Coronary artery (tissue), 2 donors: ENCODE measurements at places on chromosomes 2 and 18.

- no peak for DNase-seq
Measured at GRCh38 chr18:38718365-38718901, 1152.8 kb upstream of the CELF4 start.

- DNase-seq: no peak
Measured at GRCh38 chr2:174673876-174674275, 76.3 kb upstream of the WIPF1 start.

DNA sequence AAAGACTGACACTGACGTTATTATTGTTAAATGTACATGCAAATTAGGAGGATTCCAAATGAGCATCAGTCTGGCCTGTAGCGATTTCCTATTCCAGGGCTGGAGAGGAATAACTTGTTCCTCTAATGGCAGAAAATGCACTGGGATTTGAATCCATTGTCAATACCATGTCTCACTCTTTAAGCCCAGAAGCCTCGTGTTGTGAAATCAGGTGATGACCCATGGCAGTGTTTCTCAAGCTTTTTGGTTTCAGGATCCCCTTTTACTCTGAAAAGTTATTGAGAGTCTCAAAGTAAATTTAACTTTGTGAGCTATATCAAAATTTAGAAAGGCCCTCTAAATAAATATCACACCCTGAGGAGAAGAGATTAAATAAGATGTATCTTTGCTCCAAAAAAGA, 279.2 kb downstream of the GALR1 start:
- no peak for DNase-seq

- DNase-seq: no peak
Measured at GRCh38 chr2:187383043-187383800, 64.8 kb downstream of the CALCRL start.

DNA sequence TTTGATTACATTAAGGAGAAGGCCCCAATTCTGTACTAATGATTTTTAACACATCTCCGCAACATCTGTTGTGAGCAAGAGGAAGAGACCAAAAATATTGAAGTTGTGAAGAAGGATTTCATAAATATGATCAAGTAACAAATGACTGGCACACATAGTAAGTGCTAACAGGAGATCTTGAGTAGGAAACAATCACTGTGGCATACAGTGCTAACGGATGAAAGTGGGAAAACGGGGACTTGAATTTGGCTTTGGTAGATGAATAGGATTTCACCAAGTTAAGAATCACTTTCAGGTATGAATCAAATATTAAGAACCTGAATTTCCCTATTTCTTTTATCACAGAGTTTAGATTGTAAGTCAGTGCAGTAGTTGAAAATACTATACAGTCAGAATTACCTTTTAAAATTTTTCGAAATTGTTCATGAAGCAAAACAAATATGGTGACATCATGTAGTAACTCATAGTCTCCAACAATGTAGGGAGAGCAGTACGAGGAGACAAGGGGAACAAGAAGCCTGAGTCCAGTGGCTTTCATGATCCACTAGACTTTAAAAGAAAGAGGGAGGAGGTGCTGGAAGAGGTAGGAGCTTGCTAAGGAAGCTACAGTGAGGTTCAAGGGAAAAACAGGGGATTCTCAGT, 16.3 kb downstream of the CWC22 start:
- no peak for DNase-seq

DNA sequence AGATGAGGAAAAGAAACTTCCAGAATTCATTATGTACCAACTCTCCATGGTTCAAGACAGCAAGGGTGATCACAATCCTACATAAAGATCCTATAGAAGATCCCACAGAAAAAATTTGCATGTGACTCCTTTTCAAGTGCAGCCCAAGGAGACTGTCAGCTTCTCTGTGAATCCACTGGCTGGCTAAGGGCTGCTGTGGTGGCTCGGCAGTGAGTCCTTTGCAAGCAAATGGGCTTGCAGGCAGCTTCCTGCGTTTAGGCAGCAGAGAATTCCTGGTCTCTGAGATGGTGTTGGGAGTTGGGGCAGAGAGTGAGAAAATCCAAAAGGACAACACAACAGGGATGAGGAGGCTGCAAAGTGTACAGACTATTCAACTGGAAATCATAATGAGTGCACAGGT, 43.4 kb downstream of the NABP1 start:
- no peak for DNase-seq

GRCh38 chr2:7785700-7786099, 868.5 kb downstream of the RNF144A start:
- DNase-seq: no peak

GRCh38 chr2:68837861-68838341, 33.3 kb downstream of the BMP10 start:
- DNase-seq: no peak

DNA sequence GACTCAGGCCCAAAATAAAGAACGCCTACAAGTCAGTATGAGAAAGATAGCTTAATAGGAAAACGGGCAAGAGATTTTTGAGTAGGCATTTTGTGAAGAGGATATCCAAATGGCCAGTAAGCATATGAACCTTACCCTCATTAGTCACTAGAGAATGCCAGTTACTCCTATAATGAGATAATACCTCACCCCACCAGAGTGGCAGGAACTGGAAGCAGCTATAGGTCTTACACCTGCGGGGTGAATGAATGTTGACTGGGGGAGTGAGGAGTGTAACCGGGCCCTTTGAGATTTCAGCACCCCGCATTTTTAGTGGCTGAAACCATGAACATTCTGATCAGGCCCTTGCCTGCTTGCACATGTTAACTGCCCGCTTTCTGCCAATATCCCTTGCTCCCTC, 7.5 kb upstream of the PTPN2 start:
- no peak for DNase-seq

DNA sequence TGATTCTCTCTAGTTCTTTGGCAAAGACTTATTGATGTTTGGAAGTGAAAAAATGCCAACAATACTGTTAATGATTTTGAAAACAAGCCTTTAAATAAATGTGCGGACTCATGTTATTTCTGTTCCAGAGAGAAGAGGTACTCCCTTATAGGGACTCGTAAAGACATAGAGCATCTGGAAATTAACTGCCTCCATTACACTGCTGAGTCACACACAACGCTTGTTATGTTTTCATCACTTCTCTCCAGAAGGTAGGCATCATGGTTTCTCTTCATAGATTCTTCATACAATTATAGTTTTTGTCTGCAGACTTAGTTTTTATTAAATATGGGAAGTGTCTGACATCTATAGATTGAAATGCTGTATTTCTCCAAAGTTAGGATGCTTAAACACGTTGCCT, 302.5 kb upstream of the EPC2 start:
- no peak for DNase-seq

DNA sequence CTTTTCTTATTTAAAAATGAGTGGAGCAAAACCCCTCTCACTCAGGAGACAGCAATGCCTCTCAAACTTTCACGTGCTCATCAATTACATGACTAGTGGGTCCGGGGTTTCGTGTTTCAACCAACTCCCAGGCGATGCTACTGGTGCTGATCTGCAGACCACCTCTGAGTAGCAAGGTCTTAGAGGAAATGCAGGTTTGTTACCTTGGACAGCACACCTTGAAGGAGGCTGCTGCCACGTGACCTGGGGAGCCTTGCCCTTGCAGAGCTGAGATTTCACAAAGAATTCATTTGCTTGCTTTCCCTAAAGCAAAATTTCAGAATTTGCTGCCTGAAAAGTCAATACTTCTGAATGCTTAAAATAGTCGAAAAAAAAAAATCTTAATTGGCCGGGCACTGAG, 32.4 kb downstream of the SMIM21 start:
- DNase-seq: no peak

- no peak for DNase-seq
Measured at GRCh38 chr2:192190474-192190873, 4.3 kb downstream of the TMEFF2 start.

DNA sequence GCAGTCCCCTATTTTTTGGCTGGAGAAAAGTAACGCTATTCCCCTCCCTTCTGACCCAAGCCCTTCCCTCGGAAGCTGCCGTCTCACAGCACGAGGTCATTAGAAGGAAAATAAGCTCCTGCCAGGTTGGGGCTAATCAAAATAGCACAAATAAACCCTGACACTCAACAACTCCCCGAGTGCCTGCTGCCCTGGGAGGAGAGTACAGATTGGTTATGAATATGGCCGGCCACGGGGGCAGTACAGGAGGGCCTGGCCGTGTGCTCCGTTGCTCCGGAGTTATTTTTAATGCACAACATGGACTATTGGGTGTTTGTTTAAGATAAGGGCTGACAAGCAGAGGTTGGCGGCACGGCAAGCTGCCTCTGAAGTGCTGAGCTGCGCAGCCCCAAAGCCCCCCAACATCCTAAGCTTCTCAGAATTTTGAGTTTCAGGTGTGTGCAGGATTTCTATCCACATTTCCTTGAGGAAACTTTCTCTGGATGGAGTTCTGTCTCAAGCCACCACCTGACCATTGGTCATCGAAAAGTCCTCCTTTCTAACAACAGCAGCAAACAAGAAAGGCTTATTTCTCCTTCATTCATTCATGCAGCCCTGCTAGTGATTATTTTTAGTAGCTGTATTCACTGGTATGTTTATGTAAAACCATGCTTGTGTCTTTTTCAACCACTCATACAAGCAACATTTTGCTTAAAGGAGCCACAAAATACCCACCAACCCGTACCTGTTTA, 58.7 kb downstream of the PAX3 start:
- no peak for DNase-seq

GRCh38 chr18:50678651-50679050, 118.8 kb downstream of the MAPK4 start:
- no peak for DNase-seq

GRCh38 chr2:170680172-170680941, 34.8 kb upstream of the SP5 start:
- no peak for DNase-seq

- DNase-seq: no peak
Measured at GRCh38 chr2:105674401-105674800, 70.3 kb upstream of the NCK2 start.

DNA sequence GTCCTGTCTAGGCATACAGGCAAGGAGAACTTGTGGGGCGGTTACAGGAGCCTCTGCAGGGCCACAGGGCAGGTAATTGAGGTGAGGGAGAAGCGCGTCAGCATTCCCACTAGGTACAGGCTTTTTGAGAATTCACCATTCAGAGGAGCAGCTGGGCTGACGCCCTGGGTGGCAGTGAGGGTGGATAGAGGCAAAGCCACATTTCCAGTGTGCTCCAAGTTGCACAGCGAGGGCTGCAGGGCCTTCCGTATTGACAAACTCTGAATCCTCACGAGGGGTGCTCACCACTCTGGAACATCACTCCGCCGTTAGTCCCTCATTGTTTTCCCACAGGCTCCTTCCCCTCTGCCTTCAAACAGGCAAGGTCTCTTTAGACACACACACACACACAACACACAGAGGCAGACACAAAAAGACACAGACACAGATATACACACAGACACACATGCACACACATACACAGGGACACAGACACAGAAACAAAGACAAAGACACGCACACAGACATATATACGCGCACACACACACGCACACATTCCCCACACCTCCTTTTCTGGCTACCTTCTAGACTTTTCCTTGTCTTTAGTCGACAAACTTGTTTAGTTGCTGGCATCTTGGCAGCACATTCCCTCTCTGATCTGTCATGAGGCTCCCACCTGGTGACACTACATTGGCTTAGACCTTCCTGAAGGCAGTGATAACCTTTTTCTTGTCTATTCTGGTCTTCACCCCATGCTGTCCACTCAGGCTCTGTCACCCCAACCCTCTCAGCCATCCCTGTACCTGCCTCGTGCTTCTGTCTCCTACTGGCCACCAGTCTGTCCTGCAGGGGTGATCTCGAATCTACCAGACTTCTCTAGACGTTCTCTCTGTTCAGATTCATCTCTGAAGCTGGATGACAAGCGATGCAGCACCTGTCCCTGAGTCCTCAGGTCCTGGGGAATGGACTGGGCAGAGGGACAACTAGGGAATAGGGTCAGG, 136.8 kb downstream of the ALPK2 start:
- DNase-seq: no peak

- no peak for DNase-seq
Measured at GRCh38 chr2:18662689-18663088, 73.3 kb upstream of the NT5C1B start.

- no peak for DNase-seq
Measured at GRCh38 chr2:201057087-201057521, 14.4 kb downstream of the HYCC2 start.

- peak; percentile 60 for DNase-seq
Measured at GRCh38 chr2:1749489-1750119, 5.3 kb upstream of the PXDN start.

GRCh38 chr2:32838418-32838817, 108.3 kb upstream of the LTBP1 start:
- DNase-seq: no peak

DNA sequence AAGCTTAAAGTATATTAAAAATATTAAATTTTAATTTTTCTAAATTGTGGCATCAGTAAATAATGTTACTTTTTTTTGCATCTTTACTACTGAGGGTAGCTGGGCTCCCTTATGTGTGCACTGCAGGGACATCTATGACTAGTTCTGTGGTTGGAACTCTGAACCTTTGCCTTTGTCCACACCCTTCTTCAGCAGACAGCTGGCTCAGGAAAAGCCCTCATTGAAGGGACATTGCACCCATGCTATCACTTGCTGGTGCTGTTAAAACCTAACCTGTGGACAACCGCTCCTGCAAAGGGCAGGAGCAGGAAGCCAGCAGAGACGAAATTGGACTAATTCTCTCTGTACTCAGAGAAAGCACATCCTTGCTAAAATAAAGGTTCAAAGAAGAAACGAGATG, 30.1 kb downstream of the MOCOS start:
- no peak for DNase-seq

DNA sequence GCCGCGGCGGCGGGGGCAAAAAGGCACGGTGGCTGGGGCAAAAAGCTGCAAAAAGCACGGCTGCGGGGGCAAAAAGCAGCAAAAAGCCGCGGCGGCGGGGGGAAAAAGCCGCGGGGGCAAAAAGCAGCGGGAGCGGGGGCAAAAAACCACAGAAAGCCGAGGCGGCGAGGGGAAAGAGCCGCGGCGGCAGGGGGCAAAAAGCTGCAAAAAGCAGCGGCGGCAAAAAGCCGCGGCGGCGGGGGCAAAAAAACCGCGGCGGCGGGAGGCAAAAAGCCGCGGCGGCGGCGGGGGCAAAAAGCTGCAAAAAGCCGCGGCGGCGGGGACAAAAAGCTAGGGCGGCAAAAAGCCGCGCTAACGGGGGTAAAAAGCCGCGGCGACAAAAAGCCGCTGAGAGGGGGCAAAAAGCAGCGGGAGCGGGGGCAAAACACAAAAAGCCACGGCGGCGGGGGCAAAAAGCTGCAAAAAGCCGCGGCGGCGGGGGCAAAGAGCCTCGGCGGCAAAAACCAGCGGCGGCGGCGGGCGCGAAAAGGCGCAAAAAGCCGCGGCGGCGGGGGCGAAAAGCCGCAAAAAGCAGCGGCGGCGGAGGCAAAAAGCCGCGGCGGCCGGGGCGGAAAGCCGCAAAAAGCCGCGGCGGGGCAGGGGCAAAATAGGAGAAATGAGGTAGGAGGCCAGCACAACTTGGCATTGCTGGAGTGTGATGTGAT, 123.4 kb downstream of the ANKRD30BL start:
- no peak for DNase-seq

DNA sequence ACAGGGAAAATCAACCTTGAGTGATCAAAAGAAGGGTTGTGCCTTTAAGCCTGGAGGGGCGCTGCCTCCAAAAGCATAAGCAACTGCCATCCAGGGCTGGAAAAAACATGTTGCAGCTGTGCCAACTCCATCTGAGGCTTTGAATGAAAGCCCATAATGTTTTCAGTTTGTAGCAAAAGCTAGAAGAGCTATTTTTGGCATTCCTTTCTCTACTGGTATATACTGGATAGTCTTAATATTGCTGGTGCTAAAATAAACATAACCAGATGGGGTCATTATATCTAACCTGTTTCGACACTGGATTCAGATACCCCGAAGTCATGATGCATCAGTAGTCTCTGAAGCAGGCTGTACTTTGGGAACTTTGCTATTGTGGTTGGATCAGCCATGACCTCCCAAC, 25.1 kb downstream of the ANXA4 start:
- DNase-seq: no peak
